ENCODE measurements at places on chromosomes 16 and 17.

- no peak for DNase-seq
Measured at GRCh38 chr17:81511554-81511803, 1.1 kb downstream of the ACTG1 start.

DNA sequence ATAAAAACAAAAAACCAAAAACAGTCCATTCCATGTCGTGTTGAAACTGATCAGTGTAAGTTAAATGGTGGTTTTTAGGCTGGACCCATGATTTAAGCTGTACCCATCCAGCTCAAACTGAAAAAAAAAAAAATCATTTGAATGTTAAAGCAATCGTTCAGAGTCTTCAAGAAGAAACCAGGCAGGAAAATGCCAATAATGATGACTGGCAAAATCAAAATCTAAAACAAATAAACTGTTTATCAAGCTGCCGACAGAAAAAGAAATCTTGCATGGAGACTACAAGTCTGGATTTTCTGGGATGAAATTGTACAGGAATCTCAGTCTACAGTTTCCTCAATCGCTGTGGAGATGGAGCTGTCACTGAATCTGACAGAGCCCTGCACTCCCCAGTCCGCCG, 40.7 kb downstream of the SOST start:
- DNase-seq, result no peak

DNA sequence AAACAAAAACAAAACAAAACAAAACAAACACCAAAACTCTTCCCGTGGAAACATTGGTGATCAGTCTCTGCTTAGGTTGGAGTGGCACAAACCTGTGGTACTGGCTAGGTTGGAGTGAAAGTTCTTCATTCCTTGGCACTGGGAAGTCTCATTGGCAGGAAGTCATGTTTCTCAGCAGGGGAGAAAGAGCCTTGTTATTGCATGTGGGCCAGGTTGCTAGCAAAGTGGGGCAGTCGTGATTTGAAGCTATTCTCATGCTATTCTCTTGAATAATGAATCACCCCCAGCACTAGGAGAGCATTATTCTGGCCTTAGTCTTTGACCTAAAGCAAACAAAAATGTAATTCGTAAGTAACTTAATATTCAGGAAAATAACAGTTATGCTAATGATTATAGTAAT, 24.3 kb upstream of the B4GALNT2 start:
- DNase-seq, result peak; percentile 65

DNA sequence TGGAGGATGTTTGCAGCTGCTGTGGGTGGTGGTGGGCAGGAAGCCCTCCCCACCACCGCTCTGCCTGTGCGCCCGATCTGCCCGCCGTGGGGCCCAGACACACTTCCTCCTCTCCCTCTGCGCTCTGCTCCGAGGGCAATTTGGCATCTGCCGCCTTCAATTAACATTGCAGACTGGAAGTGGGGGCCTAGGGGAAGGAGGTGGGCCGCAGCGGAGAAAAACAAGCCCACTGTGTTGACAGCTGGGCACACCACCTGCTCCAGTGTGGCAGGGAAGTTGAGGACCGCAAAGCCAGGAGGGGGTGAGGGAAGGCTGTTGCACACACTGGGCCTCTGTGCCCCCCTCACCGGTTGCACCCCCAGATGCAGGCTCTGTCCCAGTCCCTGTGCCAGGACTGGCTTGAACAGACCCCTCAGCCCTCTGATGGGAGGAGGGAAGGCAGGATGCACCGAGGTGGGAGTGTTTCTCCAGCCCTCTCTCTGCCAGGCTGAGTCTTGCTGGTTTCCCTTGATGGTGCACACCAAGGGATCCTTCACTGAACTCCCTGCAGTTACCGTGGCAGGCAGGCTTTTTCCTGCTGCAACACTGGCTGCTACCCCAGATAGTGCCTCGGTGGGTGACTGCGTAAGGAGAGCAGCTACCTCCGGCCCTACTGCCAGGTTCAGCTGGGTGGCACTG, 72.8 kb upstream of the MED9 start:
- no peak for DNase-seq

DNA sequence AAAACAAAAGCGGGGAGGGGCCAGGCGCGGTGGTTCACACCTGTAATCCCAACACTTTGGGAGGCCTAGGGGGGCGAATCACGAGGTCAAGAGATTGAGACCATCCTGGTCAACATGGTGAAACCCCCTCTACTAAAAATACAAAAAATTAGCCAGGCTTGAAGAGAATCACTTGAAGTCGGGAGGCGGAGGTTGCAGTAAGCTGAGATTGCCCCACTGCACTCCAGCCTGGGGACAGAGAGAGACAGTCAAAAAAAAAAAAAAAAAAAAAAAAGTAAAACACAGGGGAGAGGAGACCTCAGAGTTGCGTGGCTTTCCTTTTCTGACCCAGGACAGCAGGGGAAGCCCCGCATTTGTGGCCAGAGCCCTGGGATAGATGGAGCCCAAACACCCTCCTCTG, 19.9 kb downstream of the ACTG1 start:
- DNase-seq, result no peak

- DNase-seq, result no peak
Measured at GRCh38 chr17:80618304-80618703, 73.7 kb downstream of the RPTOR start.

- no peak for DNase-seq
Measured at GRCh38 chr17:7881276-7882054, 7.1 kb upstream of the CHD3 start.

- DNase-seq, result no peak
Measured at GRCh38 chr17:30545024-30545423, 67.8 kb downstream of the GOSR1 start.

- no peak for DNase-seq
Measured at GRCh38 chr17:21177401-21177800, 36.6 kb downstream of the TMEM11 start.

DNA sequence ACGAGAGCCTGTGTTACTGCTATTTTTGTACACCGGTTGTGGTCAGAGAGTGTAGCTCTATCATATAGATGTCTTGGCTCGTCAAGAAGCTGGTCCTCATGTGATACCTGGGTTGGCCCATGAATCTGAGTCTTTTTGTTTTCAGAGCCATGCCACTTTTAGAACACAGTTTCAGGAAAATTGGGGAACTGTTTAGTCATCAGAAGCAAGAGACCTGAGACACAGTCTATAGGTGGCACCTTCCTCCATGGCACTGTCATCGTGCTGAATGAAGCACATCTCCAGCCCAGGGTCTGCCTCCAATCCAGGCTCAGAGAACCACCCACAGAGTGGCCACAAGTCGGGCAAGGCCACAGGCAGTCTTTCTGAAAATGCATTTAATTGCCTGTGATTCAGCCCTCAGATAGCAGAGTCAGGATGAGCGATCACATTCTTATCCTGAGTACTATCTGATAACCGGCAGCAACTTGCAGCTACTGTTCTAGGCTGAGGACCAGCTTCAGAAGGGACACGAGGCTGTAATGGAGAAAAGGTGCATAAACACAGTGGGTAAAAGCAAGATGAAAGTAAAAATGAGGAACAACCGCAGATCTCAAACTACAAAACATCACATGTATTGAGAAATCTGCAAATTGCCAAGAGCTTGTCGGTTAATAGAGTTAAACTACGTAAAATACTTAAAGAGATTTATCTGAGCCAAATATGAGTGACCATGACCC, 14.2 kb upstream of the HAPSTR1 start:
- no peak for DNase-seq

GRCh38 chr16:50831751-50832150, 89.9 kb downstream of the CYLD start:
- no peak for DNase-seq

- no peak for DNase-seq
Measured at GRCh38 chr17:2218426-2218825, 85.2 kb downstream of the SMG6 start.

DNA sequence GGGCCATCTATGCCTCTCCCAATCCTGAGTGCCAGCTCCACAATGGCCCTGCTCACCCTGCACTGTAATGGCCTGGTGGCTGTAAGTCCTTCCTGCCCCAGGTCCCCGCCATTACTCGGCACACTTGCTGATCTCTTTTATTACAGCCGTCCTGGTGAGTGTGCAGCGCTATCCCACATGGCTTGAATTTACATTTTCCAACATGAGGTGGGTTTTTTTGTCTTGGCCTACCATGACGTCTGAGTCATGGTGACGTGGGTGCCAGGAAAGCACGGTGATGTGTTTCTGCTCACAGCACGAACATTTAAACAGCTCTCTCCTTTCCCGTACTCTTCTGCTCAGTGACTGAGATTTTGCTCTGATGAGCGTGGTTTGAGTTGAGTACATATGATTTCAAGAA, 55.2 kb upstream of the FOXF1 start:
- DNase-seq, result no peak

- DNase-seq, result no peak
Measured at GRCh38 chr17:4576729-4577322, 7.5 kb upstream of the SMTNL2 start.

- no peak for DNase-seq
Measured at GRCh38 chr17:58369214-58370031, 17.4 kb upstream of the SUPT4H1 start.

DNA sequence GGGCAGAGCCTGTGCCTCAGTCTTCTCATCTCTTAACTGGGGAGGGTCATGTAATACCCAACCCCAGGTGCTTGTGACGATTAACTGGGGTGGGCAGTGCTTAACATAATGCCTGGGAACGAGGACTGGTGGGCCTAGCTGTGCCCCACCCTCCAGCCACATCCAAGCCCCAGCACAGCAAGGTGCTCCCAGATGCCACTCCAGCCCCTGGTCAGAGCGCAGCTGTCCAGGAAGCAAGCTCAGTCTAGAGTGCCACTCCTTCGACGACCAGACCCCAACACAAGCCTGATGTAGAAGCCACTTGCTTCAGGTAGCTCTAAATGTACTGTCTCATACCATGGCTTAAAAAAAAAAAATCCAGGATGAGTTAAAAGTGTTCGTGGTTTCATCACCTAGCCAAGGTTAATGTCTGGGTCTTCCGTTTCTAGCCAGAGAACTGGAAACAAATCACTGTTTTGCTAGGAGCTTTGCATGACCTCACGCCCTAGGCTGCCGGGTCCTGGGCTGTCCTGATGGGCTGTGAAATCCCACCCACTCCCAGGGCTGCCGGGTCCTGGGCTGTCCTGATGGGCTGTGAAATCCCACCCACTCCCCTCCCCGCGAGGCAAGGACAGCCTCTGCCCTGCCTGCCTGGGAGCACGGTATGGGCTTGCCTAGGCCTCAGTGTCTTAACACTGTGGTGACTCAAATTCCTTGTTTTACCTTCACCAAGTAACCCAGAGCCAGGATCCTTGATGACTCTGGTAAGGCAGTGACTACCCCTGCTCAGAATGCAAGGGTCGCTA, 7.7 kb downstream of the MIEF2 start:
- DNase-seq, result no peak

GRCh38 chr17:14304773-14305517, 4.1 kb downstream of the HS3ST3B1 start:
- no peak for DNase-seq

DNA sequence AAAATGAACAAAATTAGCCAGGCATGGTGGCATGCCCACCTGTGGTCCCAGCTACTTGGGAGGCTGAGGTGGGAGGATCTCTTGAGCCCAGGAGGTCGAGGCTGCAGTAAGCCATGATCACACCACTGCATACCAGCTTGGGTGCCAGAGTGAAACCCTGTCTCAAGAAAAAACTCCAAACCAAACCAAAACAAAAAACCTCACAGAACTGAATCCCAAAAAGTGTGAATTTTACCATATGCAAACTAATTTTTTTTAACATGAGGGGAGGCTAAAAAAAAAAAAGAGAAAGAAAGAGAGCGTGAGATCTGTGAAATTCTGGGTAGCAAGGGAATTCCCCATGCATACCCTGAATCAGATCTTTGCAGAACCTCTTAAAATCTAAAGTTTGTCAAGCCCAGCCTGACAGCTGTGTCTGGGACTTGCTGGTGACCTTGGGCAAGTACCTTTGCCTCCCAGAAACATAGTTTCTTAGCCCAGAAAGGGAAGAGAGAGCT, 17.1 kb upstream of the CDH1 start:
- DNase-seq, result no peak

DNA sequence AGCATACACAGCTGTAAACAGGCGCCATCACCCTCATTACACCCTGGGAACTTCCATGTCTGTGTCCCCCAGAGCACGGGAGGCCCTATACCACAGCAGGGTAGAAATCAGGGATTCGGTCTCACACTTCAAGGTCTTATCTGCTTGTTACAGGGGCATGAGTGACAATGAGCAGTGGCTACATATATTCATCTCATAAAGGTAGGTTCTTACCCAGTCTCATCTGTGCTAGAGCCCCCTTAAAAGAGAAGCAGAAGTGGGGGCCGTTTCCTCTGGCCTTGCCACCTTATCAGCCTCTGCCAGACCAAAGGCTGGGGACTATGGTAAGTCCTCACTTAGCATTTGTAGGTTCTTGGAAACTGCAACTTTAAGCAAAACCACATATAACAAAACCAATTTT, 46.5 kb downstream of the IRX5 start:
- DNase-seq, result no peak

DNA sequence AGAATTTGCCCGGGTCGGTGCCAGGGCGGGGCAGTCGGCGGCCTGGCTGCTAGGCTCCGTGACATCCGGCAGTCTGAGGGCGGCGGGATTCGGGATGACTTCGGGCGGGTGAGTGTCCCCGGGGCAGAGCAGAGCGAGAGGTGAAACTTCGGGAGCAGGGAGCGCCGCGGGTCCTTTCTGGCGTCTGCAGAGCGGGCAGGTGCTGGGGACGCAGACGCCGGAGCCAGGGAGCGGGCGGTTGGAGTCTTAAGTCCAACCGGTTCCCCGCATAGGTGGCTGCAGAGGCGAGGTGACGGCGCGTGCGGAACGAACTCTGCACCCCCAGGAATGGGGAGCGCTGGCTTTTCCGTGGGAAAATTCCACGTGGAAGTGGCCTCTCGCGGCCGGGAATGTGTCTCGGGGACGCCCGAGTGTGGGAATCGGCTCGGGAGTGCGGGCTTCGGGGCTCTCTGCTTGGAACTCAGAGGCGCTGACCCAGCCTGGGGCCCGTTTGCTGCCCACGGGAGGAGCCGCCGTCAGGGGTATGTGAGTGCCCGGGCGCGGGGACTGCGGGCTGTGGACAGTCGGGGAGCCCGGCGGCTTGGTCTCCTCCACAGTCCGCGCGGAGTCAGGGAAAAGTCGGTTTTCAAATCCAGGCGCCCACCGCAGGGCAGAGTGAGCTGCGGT, at the start of gene B4GALNT2:
Gene B4GALNT2, plus strand, starts transcription at position 71 of the 666 bp plus-strand sequence. Its CDS starts 24 bp downstream, at position 95.
- no peak for DNase-seq

- DNase-seq, result no peak
Measured at GRCh38 chr17:40520991-40521453, 19.6 kb upstream of the TNS4 start.

- peak; percentile 99 for DNase-seq
Measured at GRCh38 chr17:21284319-21285163, at the start of gene MAP2K3. MAP2K3 (plus strand) TSS chr17:21284711; CDS start chr17:21284921, 210 bp downstream.
